CD4-positive, alpha-beta T cell treated with Interferon alpha-2 for 1 hour (primary cell): ENCODE measurements at places on chromosomes 4 and X.

DNA sequence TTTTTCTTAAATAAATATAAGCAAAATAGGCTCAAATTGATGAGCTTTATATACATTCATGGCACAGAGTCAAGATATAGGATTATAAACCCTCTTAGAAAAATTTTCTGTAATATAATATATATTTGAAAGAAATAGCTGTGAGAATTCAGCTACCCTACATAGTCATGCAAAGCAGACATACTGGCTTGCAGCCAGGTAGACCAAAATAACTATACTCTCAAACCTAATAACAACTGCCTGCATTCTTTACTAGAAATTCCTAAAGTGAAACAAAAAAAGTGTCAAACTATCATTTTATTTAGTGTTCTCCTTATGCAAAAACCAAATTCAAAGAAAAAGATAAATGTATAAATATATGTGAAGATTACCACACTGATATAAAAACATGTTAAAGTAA is 1390.2 kb downstream of the C4orf33 start:
- DNase-seq, result no peak

DNA sequence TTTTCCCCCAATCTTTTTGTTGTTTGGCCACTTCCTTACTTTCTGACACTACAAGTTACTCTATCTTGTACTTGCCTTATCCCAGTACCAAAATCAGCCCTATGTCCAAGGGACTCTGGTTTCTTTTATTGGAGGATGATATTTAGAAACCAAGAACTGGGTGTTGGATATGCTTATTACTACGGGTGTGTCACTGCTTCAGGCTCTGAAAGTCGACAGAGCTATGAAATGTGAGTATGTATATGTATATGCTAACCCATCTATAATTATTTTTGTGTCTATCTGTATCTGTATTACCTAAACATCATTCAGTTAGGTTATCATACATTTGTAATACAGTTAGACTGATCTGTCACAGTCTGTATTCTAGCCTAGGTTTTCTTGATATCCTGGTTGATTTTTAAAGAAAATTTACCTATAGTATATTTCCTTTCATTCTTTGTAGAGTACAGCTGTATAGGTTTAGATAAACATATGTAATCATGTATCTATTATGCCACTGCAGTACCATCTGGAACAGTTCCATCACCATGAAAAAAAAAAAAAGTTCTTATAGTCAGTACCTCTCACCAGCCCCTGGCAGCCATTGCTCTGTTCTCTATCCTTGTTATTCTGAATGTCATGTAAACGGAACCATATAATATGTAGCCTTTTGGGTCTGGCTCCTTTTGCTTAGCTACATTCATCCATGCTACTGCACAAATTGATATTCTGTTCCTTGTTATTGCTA is 18.1 kb downstream of the SEC24B start:
- no peak for DNase-seq

GRCh38 chr4:108555701-108556100 is 64.7 kb upstream of the RPL34 start:
- DNase-seq, result no peak

DNA sequence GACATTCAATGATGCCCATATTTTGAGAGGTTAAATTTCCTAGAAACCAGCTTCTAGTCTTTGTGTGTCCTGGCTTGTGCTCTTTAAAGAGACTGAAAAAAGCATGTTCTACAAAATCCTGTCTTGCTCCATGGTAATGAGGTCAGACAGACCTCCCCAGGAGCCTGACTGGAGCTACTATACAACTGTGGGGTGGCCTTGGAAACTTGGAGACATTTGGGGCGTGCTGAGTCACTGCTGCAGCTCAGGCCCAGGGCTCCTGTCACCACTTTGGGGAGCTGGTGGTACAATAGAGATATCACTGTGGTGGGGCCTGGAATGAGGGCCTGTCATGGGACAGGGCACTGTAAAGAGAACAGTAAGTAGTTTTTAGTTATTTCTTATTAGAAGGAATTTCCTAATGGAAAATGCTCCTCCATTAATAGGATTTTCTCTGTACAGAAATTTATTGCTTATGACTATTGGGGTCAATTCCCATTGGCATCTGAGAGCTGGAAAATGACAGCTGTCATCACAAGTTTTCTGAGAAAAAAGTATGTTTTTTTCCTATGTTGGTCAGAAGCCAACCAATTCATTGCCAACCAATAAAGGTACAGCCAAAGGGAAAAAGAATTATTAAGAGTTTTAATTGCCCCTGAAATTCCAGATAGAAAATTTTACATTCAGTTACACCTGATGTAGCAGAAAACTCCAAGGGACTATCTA is 207.4 kb upstream of the JADE1 start:
- no peak for DNase-seq

DNA sequence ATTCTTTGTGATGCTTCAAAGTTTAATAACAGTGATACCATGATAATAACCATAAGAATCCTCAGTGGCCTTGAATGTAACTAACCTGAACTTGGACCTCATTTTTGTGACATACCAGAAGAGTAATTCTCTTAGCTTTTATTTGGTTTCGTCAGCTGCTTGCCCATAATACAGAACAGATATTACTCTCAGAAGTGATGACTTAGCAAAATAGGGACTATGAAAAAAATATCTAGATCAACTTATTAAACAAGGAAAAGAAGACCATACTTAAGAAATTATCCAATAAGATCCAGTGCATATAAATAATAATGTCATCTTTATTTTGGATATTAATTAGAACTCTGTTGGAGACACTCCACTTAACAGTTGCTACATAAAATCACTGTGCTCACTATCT is 236.9 kb upstream of the GPC4 start:
- DNase-seq, result no peak

DNA sequence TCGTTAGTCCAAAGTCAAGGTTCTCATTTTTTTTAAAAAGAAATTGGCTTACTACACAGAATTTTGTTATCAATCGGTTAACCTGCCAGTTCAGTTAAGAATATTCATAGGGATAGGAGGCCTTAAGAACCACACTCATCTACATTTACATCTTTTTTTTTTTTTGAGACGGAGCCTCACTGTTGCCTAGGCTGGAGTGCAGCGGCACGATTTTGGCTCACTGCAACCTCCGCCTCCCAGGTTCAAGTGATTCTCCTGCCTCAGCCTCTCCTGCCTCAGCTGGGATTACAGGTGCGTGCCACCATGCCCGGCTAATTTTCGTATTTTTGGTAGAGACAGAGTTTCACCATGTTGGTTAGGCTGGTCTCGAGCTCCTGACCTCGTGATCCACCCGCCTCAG is 33.7 kb downstream of the ABCE1 start:
- no peak for DNase-seq

- DNase-seq, result no peak
Measured at GRCh38 chr4:94412658-94413038, 39.1 kb upstream of the PDLIM5 start.

- no peak for DNase-seq
Measured at GRCh38 chrX:35006361-35006760, 63.8 kb downstream of the FAM47B start.

- DNase-seq, result no peak
Measured at GRCh38 chrX:116378961-116379360, 57.4 kb upstream of the SLC6A14 start.

- DNase-seq, result no peak
Measured at GRCh38 chrX:78366576-78366975, 39.2 kb upstream of the CYSLTR1 start.

DNA sequence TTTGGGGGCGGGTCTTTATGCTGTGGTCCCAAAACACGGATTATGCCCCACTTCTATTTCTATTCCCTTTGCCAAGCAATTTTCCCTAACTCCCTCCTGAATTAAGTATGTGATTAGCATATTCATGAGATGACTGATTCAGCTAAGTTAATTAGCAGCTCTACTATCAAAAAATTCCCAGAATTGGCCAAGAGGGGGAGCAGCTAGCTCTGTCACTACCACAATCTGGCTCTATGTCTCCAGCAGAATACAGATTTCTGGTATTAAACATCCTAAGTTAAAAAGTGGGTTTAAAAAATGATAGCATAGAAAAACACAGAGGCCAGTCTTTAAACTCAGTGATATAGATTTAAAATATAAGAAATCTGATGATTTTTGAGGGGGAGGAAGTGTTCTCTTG is 80.3 kb downstream of the GPC4 start:
- DNase-seq, result peak; percentile 1

- no peak for DNase-seq
Measured at GRCh38 chr4:85265234-85265633, 209.7 kb upstream of the ARHGAP24 start.

DNA sequence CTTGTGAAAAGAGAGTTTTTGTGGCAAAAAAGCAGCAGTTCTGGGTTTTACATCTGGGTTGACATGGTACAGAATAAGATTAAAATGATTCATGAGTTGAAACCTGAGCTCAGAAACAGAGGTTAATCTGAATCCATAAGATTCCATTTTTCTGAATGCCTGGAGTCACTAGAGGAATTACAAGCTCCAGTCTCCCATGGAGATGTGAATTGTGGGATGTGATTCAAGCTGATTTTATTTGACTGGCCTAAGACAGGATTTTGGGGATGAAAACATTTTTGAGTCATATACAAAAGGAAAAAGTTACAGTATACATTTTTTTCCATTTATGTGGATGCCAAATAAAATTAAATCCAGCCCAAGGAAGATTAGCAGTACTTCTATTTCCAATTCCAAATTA is 161.1 kb downstream of the RBM46 start:
- no peak for DNase-seq

DNA sequence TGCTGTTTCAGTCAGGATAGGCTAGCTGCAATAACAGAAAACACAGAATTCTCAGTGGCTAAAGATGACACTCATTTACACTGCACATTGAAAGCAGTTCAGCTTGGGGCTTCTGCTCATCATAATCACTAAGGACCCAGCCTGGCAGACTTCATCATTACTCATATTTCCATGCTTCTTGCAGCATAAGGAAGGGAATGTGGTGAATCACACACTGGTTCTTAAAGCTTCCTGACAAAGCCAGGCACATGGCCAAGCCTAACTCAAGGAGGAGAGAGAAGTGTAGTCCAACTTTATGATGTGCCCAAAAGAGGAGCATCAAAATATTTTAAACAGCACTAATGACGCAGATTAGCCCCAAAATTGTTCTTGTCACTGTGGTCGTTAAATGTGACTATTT is 186.5 kb downstream of the BANK1 start:
- DNase-seq, result no peak

DNA sequence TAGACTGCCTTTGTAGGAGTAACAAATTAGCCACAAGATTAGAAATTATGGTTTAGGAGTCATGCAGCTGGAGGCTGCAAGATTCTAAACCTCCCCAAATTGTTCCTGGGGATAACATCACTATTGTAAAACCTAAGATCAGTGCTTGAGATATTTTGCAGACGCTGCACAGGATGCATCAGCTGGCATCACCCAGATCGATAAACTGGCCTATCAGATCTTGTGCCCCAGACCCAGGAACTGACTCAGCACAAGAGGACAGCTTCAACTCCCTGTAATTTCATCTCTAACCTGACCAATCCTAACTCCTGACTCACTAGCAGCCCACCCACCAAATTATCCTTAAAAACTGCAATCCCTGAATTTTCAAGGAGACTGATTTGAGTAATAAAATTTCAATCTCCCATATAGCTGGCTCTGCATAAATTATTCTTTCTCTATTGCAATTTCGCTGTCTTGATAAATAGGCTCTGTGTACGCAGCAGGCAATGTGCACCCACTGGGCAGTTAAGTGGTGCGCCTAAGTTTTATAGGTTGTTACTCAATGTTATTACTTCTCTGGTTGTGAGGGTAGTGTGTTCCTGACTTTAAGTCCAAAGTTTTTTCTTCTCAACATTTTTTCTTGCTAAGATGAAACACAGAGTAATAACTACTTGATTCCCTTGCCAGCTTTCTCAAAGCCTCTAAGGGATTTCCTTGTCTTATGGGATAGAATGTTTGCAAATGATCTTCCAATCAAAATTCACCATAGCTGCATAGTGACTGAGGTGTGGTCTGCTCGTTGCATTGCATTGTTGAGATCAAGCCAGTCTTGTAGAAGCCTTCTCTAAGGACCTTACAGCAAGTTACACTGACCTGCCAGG is 312.3 kb upstream of the DKK2 start:
- DNase-seq, result no peak

DNA sequence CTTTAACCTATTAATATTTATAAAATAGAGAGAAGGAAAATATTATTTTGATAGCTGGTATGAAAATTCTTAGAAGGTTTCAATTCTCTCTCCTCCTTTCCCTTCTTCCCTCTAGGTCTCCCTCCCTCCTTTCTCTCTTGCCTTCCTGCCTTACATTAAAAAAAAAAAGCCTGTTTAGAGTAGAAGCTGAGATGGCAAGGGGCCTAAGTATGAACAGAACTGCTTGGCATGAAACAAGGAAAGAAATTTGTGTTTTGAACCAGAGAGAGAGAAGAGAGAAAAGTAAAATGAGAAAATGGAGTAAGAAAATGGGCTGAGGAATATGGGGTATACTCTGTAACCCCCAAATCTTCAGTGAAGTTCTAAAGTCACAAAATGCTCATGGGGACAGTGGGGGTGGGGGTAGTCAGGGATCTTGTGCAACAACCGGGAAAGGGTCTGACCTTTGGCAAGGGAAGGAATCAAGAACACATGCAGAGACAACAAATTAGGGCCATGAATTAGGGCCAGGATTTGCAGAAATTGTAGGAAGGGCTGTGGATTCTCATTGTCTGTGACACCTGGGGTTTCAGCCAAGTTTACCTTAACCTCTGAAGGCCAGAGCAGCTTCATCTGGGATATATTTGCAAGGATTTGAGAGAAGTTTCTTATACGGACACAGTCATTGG is 30.6 kb downstream of the SUPT20HL2 start:
- no peak for DNase-seq

- no peak for DNase-seq
Measured at GRCh38 chr4:12911750-12912358, 572.3 kb downstream of the RAB28 start.

GRCh38 chrX:13338996-13339515 is 19.2 kb upstream of the ATXN3L start:
- no peak for DNase-seq

GRCh38 chrX:7083468-7084396 is 63.8 kb upstream of the STS start:
- DNase-seq, result peak; percentile 80

GRCh38 chrX:110060846-110061537 is 58.1 kb downstream of the TMEM164 start:
- DNase-seq, result no peak

DNA sequence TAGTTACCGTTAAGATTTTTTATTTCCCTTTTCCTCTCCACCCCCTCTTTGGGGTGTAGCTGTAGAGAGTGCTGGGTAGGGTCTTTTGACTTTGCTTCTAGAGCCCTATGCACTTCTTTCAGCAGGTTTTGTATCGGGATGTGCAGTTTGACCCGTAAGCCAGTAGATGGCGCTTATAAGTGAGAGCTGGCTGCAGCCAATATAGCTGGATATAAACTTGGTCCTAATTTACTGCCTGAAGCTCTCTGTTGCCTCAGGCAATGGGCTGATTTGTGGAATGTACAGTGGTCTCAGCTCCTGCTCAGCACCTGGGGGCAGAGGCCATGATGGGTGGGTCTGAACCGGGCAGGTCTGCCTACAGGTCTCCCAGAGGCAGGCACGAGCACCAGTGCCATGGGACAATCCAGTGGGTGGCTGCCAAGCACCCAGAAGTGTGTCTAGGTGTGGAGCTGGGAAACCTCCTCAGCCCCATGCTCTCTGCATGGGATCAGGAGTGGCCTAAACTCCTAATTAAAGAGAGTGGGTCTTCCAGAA is 146.5 kb downstream of the SPANXN1 start:
- DNase-seq, result no peak

- DNase-seq, result no peak
Measured at GRCh38 chr4:12123707-12124106, 695.0 kb upstream of the HS3ST1 start.
